Neural crest cell (in vitro differentiated cells): ENCODE measurements at places on chromosomes 7 and 10. TPM values are rescaled to one million over a fixed set of nuclear protein-coding genes. Genes with fewer than 3 reads are reported as not detected.

The ARMS2 gene
- not detected in 2 replicates for total RNA-seq

The DDC gene
- 0.57 and 1.0 TPM in 2 replicates for total RNA-seq

The NME8 gene
- total RNA-seq, result not detected in 2 replicates

The SLC13A1 gene
- not detected in 2 replicates for total RNA-seq

The ZNHIT1 gene
- 53.3 and 53.7 TPM in 2 replicates for total RNA-seq

The MYH16 gene
- not detected in 2 replicates for total RNA-seq

The ELN gene
- 0.41 and 1.0 TPM in 2 replicates for total RNA-seq

The INSIG1 gene
- total RNA-seq, result 80.9 and 81.5 TPM in 2 replicates

The ZNF273 gene
- 15.9 and 17.1 TPM in 2 replicates for total RNA-seq

The ZPBP gene
- total RNA-seq, result not detected in 2 replicates

The DUSP5 gene
- total RNA-seq, result 2.4 and 2.5 TPM in 2 replicates

DNA sequence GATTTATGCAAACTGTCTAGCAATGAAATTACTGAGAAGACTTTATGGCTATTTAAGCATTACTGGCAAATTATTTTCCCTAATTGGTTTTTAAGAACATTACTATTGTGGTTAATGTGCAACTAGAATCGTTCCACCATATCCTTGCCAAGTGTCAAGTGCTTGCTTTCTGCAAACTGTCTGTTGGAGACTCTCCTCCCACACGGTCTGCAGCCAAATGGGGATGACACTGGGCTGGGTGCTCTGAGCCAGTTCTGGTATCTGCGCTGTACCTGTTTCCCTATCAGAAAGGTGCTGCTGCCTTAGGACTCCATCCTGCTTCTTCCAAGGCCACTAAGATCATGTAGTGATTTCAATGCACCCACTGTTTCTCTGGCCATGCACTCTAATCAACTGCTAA, 110.4 kb downstream of the RAMP3 start:
- no peak for DNase-seq
- no peak overlapping the region for H3K27ac ChIP-seq
- peaks cover 36% of the 10 kb centered on the region for H3K27me3 ChIP-seq
- H3K4me3 ChIP-seq, result no peak overlapping the region

GRCh38 chr10:44949127-44949802, 10.3 kb upstream of the RASSF4 start:
- peaks cover 11% of the 10 kb centered on the region for H3K36me3 ChIP-seq
- H3K4me3 ChIP-seq, result no peak overlapping the region
- DNase-seq, result no peak
- no peaks in the 10 kb centered on the region for H3K27me3 ChIP-seq
- H3K27ac ChIP-seq, result peak overlapping the region; percentile 57

GRCh38 chr7:139613971-139614411, 90.5 kb downstream of the CLEC2L start:
- peaks cover 29% of the 10 kb centered on the region for H3K36me3 ChIP-seq
- H3K4me1 ChIP-seq, result peaks cover 8% of the 10 kb centered on the region
- no peaks in the 10 kb centered on the region for H3K27me3 ChIP-seq
- no peak for DNase-seq

GRCh38 chr10:127374901-127375300, 174.2 kb upstream of the NPS start:
- peaks cover 6% of the 10 kb centered on the region for H3K4me1 ChIP-seq
- no peaks in the 10 kb centered on the region for H3K27me3 ChIP-seq
- no peak overlapping the region for H3K4me3 ChIP-seq
- H3K36me3 ChIP-seq, result peaks cover 21% of the 10 kb centered on the region

- DNase-seq, result no peak
- H3K4me1 ChIP-seq, result no peaks in the 10 kb centered on the region
- H3K4me3 ChIP-seq, result no peak overlapping the region
- no peak overlapping the region for H3K27ac ChIP-seq
- H3K27me3 ChIP-seq, result peaks cover 2% of the 10 kb centered on the region
Observed at GRCh38 chr10:131737543-131738395, 163.0 kb upstream of the PPP2R2D start.

- DNase-seq, result no peak
- H3K27me3 ChIP-seq, result no peaks in the 10 kb centered on the region
- peaks cover 43% of the 10 kb centered on the region for H3K4me1 ChIP-seq
- peak overlapping the region; percentile 18 for H3K4me3 ChIP-seq
- H3K36me3 ChIP-seq, result no peaks in the 10 kb centered on the region
- no peak overlapping the region for H3K27ac ChIP-seq
Observed at GRCh38 chr7:8387551-8388256, 45.7 kb upstream of the NXPH1 start.

DNA sequence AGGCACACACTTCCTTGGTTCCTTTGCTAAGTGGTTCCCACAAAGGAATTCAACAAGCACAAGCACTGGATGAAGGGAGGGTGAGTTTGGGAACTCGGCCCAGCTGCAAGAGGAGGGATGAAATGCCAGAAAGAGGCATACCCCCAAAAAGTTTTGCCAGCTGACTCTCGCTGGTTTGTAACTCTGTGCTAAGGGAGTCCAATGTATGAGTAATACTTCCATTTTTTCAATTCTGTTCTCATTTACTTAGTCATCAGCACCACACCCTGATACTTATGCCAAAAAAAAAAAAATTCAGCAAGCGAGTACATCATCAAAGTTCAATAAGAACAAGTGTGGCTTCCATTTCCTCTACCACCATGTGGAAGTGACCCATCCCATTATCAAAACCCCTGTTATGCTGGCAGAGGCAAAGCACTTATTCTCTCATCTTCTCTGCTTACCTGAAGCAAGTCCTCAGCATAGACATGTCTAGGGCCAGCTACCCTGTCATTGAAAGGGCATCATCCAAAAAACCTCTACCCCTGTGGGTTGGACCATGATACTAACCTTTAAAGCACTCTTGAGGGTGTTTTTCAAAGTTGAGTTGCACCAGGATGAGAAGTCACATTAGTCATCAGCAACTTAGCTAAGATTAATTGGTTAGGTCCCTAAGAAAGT, 6.9 kb upstream of the HYCC1 start:
- H3K27ac ChIP-seq, result peak overlapping the region; percentile 37
- no peak for DNase-seq
- no peaks in the 10 kb centered on the region for H3K36me3 ChIP-seq
- H3K27me3 ChIP-seq, result no peaks in the 10 kb centered on the region
- peaks cover 16% of the 10 kb centered on the region for H3K4me1 ChIP-seq

DNA sequence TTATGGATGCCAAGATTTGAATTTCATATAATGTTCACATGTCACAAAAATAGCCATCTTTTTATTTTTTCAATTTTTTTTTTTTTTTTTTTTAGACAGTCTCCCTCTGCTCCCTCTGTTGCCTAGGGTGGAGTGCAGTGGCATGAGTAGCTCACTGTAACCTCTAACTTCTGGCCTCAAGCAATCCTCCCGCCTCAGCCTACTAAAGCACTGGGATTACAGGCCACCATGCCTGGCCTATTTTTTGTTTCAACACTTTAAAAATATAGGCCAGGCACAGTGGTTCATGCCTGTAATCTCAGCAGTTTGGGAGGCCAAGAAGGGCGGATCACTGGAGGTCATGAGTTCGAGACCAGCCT, 246.3 kb downstream of the SKIDA1 start:
- H3K36me3 ChIP-seq, result no peaks in the 10 kb centered on the region
- no peaks in the 10 kb centered on the region for H3K27me3 ChIP-seq
- no peak for DNase-seq
- H3K4me1 ChIP-seq, result peaks cover 41% of the 10 kb centered on the region
- H3K27ac ChIP-seq, result no peak overlapping the region

GRCh38 chr7:22137466-22137865, 191.8 kb upstream of the CDCA7L start:
- peaks cover 51% of the 10 kb centered on the region for H3K4me1 ChIP-seq
- no peak overlapping the region for H3K4me3 ChIP-seq
- peaks cover 11% of the 10 kb centered on the region for H3K36me3 ChIP-seq
- no peak for DNase-seq
- H3K27ac ChIP-seq, result no peak overlapping the region
- no peaks in the 10 kb centered on the region for H3K27me3 ChIP-seq

DNA sequence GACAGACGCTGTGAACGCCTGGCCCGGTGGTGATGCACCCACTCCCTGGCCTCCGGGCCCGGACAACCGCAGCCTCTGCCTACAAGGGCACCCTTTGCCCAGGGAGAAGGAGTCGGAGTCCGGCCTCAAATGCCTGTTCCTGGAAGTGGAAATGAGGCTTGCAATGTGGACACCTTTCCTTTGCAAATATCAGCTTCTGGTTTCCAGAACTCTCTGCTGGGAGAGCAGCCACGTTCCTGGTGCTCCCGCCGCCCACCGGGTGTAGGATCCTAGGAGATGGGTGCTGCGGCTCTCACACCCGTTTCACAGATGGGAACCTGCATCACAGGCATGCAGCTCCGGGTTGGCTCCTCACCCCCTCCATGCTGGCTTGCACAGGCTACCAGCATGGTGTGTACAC, 2.9 kb downstream of the FOXL3 start:
- H3K4me3 ChIP-seq, result no peak overlapping the region
- H3K27ac ChIP-seq, result no peak overlapping the region
- no peak for DNase-seq
- H3K36me3 ChIP-seq, result no peaks in the 10 kb centered on the region
- H3K4me1 ChIP-seq, result no peaks in the 10 kb centered on the region

DNA sequence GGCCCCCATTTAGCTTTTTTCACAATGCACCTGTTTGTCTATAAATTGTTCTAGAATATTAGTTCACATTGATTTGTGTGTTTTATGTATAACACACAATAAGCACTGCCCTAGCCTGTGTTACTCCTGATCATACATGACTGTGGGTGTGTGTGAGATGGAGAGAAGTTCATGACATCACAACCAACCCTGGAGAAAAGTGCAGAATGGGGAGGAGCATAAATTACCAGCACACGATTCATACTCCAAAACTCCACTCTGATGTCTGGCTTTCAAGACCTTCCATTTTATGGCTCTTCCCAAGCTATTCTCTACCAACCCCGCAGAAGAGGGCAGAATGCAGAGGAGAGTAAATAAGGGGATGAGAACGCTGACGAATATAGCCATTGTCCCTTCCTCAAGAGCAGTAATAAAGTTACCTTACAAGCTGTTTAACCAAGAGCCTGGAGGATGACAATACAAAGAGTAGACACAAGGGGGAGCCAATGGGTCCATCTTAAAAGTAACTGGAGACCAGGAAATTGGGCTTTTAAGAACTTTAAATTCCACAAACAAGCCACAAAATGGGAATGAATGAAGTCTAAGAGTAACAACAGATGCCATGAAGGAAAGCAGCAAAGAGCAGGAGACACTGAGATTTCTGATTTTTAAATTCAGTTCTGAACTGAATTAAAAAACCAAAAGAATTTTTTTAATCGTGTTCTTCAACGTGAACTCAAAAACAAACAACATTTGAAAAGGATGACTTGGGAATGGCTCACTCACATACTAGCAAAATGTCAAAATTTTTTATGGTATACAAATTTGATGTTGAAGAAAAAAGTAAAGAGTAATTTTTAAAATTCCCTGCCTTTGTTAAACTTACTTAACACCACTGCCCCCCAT, 159.6 kb downstream of the PARD3 start:
- H3K27me3 ChIP-seq, result no peaks in the 10 kb centered on the region
- H3K4me1 ChIP-seq, result peaks cover 56% of the 10 kb centered on the region
- no peak overlapping the region for H3K27ac ChIP-seq
- H3K36me3 ChIP-seq, result no peaks in the 10 kb centered on the region

DNA sequence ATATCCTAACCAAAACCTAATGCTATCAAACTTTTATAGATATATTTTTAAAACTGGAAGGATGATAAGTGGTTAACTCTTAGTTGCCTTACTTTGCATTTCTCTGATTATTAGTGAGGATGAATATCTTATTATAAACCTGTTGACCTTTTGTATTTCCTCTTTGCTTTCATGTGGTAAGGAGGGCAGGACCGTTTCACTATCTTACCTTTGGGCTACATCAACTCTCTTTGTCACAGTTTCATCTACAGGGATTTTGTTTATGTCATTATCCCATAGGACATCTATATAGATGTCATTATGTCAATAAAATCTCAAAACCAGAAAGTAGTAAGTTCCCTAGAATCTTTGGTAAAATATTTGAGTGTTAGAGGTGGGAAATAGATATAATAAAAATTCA, 219.3 kb downstream of the THSD7A start:
- H3K4me1 ChIP-seq, result peaks cover 10% of the 10 kb centered on the region
- no peak overlapping the region for H3K4me3 ChIP-seq
- H3K27me3 ChIP-seq, result no peaks in the 10 kb centered on the region
- H3K27ac ChIP-seq, result no peak overlapping the region

DNA sequence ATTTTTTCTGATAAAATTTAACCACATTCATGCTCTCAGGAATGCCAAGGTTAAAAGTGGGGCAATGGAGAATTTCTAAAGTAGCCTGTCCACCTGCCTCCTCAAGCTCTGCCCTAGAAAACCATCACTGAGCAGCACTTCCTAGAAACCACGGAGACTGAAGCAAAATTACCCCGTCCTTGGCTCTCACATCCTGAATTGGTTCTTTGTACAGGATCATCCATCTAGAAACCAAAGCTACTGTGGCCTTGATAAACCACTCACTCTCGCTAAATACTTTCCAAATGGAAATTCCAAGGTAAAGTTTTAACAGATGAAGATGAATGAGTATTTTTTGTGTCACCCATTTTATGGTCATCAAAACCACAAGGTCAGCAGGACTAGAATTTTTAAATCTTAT, 96.6 kb downstream of the AVL9 start:
- no peak overlapping the region for H3K27ac ChIP-seq
- H3K36me3 ChIP-seq, result peaks cover 27% of the 10 kb centered on the region
- H3K4me3 ChIP-seq, result no peak overlapping the region
- no peak for DNase-seq
- no peaks in the 10 kb centered on the region for H3K27me3 ChIP-seq

DNA sequence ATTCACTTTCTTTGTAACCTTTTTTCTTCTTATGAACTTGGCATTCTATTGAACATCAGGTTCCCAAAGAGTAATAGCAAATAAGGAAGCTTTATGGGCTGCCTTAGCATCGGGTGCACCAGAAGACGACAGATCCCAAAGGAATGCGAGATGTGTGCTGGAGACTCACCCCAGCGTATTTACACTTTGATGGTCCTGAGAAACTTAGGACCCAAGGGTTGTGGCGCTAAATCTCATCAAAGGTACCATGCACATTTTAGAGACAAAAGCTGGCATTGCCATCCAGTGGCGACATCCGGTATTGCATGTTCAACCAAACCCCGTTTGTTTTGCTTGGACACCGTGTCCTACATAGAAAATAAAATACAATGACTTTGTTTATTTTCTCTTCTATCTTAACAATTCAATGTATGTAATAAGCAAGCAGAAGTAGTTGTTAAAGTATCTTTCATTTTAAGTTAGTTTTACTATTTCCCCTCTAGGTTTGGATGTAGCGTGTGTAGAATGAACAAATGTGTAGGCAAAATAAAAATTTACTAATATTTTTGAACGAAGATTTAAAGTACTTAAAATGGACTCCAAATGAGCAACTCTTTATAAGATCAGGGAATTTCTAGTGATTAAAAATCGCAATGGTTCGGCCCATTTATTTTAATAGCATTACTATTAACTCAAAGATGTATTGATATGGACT, 1154.8 kb downstream of the GATA3 start:
- DNase-seq, result peak; percentile 79
- no peaks in the 10 kb centered on the region for H3K36me3 ChIP-seq
- H3K27ac ChIP-seq, result no peak overlapping the region
- H3K4me3 ChIP-seq, result no peak overlapping the region
- peaks cover 83% of the 10 kb centered on the region for H3K27me3 ChIP-seq

GRCh38 chr7:36289833-36290661, 99.6 kb upstream of the ANLN start:
- H3K27me3 ChIP-seq, result no peaks in the 10 kb centered on the region
- no peak for DNase-seq
- no peak overlapping the region for H3K4me3 ChIP-seq
- H3K27ac ChIP-seq, result no peak overlapping the region

GRCh38 chr7:66741710-66742049, 1.1 kb downstream of the RABGEF1 start:
- H3K27me3 ChIP-seq, result no peaks in the 10 kb centered on the region
- H3K36me3 ChIP-seq, result peaks cover 3% of the 10 kb centered on the region
- DNase-seq, result no peak
- H3K27ac ChIP-seq, result no peak overlapping the region

- H3K27ac ChIP-seq, result no peak overlapping the region
- H3K4me1 ChIP-seq, result peaks cover 26% of the 10 kb centered on the region
- no peak overlapping the region for H3K4me3 ChIP-seq
- no peak for DNase-seq
- no peaks in the 10 kb centered on the region for H3K36me3 ChIP-seq
- no peaks in the 10 kb centered on the region for H3K27me3 ChIP-seq
Observed at GRCh38 chr10:132493756-132494290, 43.8 kb upstream of the INPP5A start.
